Spleen (tissue), 13 donors: ENCODE measurements at places on chromosomes 7 and 10. TPM values are rescaled to one million over a fixed set of nuclear protein-coding genes. Genes with fewer than 3 reads are reported as not detected.

DNA sequence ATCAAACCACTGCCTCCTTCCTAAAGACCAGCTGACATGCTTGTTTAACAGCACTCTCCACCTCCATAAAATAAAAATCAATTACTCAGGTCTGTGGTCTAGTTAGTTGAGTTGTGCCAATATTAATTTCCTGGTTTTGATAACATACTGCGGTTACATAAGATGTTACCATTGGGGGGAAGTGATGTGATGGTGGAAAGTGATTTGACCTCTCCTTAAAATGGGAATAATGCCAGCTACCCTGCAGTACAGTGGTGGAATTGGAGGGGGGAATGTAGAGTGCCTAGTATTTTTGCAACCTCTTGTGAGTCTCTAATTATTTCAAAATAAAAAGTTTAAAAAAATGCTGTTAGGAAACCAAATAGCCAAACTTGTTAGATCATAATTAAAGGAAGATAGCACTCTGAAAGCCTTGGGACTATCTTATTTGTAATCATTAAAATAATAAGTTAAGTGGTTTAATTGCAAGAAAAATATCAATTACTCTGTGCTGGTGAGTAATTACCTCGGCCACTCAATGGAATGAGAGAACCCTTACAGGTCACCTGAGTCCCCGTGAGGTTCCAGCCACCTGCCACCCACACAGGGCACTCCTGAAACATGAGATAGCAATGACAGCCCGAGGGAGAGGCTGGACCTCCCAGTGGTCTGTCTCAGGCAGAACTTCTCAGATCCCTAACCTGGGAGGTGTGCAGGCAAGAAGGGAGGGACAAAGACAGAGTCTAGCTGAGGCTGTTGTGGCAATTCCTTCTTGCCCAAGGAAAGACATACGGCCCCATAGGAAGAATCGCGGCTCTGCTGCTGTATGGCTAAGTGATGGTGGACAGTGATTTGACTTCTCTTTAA, 94.1 kb downstream of the SH3PXD2A start:
- H3K4me1 ChIP-seq, result peaks cover 54% of the 10 kb centered on the region
- DNase-seq, result no peak
- no peak overlapping the region for H3K4me3 ChIP-seq
- H3K27me3 ChIP-seq, result no peaks in the 10 kb centered on the region

- no peaks in the 10 kb centered on the region for H3K27me3 ChIP-seq
- H3K4me3 ChIP-seq, result no peak overlapping the region
- no peaks in the 10 kb centered on the region for H3K4me1 ChIP-seq
- H3K27ac ChIP-seq, result no peak overlapping the region
- no peaks in the 10 kb centered on the region for H3K36me3 ChIP-seq
These were observed 109.5 kb upstream of the LAMB4 start for GRCh38 chr7:108239501-108240225.

GRCh38 chr7:30980194-30980593, 16.4 kb downstream of the GHRHR start:
- no peak overlapping the region for H3K4me3 ChIP-seq
- H3K27ac ChIP-seq, result no peak overlapping the region
- H3K36me3 ChIP-seq, result no peaks in the 10 kb centered on the region
- no peak for DNase-seq
- H3K4me1 ChIP-seq, result peaks cover 7% of the 10 kb centered on the region
- H3K27me3 ChIP-seq, result peaks cover 26% of the 10 kb centered on the region

GRCh38 chr7:32273297-32273696, 203.1 kb upstream of the PDE1C start:
- DNase-seq, result no peak
- no peak overlapping the region for H3K27ac ChIP-seq
- H3K36me3 ChIP-seq, result no peaks in the 10 kb centered on the region
- no peaks in the 10 kb centered on the region for H3K27me3 ChIP-seq
- no peak overlapping the region for H3K4me3 ChIP-seq

DNA sequence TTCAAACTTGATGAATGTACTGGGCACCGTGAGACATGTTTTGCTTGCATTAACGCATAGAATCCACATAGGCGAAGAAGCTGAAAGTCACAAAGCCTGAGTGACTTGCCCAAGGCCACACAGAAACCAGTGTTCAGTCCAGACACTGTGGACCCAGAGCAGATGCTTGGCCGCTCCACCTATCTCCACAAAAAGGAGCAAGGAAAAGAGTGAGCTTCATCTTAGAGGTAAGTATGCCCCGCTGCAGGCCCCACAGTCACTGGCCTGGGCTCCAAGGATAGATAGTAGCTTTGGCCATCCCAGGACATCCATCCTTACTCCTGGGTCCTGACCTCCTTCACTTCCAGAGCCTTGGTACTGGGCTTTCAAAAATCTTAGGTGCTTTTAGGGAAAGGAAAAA, 60.1 kb upstream of the SAMD8 start:
- H3K4me3 ChIP-seq, result no peak overlapping the region
- no peaks in the 10 kb centered on the region for H3K4me1 ChIP-seq
- DNase-seq, result peak; percentile 13
- H3K27ac ChIP-seq, result no peak overlapping the region
- H3K27me3 ChIP-seq, result no peaks in the 10 kb centered on the region
- H3K36me3 ChIP-seq, result no peaks in the 10 kb centered on the region

DNA sequence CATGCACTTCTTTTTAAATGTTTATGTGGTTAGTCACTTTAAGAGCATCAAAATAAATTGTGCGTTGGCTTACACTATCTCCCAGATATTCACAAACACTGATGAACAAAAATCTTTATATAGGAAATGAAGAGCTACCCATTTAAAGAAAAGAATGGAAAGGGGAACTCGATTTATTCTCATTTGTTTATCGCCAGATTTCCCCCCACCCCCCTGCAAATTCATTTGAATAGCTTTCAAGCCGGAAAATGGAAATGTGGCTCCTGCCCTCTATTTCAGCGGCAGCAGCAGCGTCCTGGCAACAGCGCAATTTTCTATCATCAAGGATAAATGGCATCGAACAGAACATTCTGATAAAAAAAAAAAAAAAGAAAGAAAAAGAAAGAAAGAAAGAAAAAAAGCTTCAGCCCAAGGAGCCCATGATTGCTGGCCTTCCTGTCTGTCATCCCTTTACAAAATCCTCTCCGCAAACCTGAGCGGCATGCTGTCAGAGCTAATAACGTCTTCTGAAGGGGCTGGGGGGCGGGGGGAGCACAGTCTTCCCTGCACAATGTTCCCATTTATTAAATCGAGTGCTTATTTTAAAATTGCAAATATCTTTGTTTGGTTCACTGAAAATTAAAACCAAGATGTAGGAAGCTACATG, 13.7 kb upstream of the DLX6 start:
- H3K27ac ChIP-seq, result no peak overlapping the region
- H3K4me1 ChIP-seq, result no peaks in the 10 kb centered on the region
- H3K4me3 ChIP-seq, result no peak overlapping the region
- DNase-seq, result no peak

VSTM2A gene
- not detected for total RNA-seq

RAB19 gene
- total RNA-seq, result 2.1 TPM

DEPP1 gene
- 15.0 TPM for total RNA-seq

RNF32 gene
- total RNA-seq, result 0.28 TPM

CFAP70 gene
- 1.7 TPM for total RNA-seq
